ENCODE measurements at places on chromosomes 6 and 20. TPM values are rescaled to one million over a fixed set of nuclear protein-coding genes. Genes with fewer than 3 reads are reported as not detected.

Gene ZNF311
- 0.30 TPM for total RNA-seq

Gene PRR3
- total RNA-seq: 2.9 TPM

Gene GRM1
- 1.3 TPM for total RNA-seq

Gene MTFR2
- total RNA-seq: 0.25 TPM

Gene PLN
- 2,753 TPM for total RNA-seq

Gene PNLDC1
- 0.17 TPM for total RNA-seq

Gene TSHZ2
- total RNA-seq: 5.2 TPM

Gene SLC22A16
- not detected for total RNA-seq

Gene OPRM1
- not detected for total RNA-seq

Gene FNDC11
- total RNA-seq: 0.15 TPM

Gene UBD
- not detected for total RNA-seq

Gene DYNLRB1
- 154 TPM for total RNA-seq

Gene ULBP3
- 1.1 TPM for total RNA-seq

Gene LY6G6C
- total RNA-seq: not detected

Gene SLC22A2
- total RNA-seq: not detected

Gene BMP7
- 32.2 TPM for total RNA-seq

Gene EFCAB8
- not detected for total RNA-seq

Gene HMGCLL1
- total RNA-seq: 1.3 TPM

Gene ETV7
- total RNA-seq: 0.15 TPM

Gene VSX1
- total RNA-seq: not detected

Gene LY6G6D
- not detected for total RNA-seq

Gene TFAP2C
- 0.20 TPM for total RNA-seq

Gene ERVFRD-1
- 0.12 TPM for total RNA-seq

Gene CTAGE9
- total RNA-seq: not detected

Gene TUBB2A
- 13.6 TPM for total RNA-seq

Gene CRISP2
- not detected for total RNA-seq

Gene CNR1
- total RNA-seq: 0.47 TPM

Gene C6orf163
- 1.7 TPM for total RNA-seq

Gene CAGE1
- total RNA-seq: not detected

Gene TCF15
- 11.8 TPM for total RNA-seq

Gene KCTD20
- total RNA-seq: 21.9 TPM

Gene XKR7
- not detected for total RNA-seq

Gene CDC5L
- total RNA-seq: 20.1 TPM

Gene SLC32A1
- total RNA-seq: not detected

Gene SIRPD
- total RNA-seq: not detected

Gene C20orf141
- total RNA-seq: not detected

Gene VWA7
- total RNA-seq: 12.8 TPM

Gene SIGLEC1
- 7.1 TPM for total RNA-seq

Gene CTCFL
- not detected for total RNA-seq

Gene ESR1
- total RNA-seq: 1.3 TPM

Gene COL19A1
- 1.4 TPM for total RNA-seq

Gene CPNE5
- 20.4 TPM for total RNA-seq
